Esophagus squamous epithelium (tissue), 5 donors: ENCODE measurements at places on chromosomes 13 and 19.

- no peak for DNase-seq
Observed at GRCh38 chr13:88000787-88001186, 329.6 kb downstream of the SLITRK5 start.

- DNase-seq: no peak
Observed at GRCh38 chr13:22812793-22813192, 368.0 kb upstream of the SGCG start.

- DNase-seq: no peak
Observed at GRCh38 chr13:27915301-27916207, 4.2 kb upstream of the PDX1 start.

GRCh38 chr19:38712161-38712748 lies 32.0 kb downstream of the CAPN12 start:
- DNase-seq: no peak

DNA sequence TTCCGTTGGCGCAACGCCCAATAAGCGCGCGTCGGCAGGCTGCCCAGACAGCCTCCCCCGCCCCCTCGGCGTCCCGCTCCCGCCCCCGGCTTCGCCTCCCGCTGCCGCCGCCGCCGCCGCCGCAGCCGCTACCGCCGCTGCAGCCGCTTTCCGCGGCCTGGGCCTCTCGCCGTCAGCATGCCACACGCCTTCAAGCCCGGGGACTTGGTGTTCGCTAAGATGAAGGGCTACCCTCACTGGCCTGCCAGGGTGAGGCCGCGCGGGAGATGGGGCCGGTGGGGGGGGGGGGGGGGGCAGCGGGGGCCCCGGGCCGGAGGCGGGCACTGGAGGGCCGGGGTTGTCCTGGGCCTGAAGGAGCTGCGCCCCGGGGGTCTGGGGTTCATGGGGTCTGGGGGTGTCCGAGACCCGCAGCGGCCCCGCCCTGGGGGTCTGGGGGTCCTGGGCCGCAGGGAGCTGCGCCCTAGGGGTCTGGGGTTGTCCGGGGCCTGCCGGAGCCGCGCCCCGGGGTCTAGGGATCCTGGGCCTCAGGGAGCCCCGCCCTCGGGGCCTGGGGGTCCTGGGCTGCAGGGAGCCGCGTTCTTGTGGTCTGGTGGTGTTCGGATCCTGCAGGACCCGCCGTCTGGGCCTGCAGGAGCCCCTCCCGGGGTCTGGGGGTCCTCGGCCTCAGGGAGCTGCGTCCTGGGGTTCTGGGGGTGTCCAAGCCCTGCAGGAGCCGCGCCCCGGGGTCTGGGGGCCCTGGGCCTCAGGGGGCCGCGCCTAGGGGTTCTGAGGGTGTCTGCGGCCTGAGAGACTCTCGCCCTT lies at the start of gene HDGFL2:
Gene HDGFL2, plus strand, starts transcription at position 124 of the 801 bp plus-strand sequence. Its CDS starts 54 bp downstream, at position 178.
- no peak for DNase-seq
